ACHN (cell line): ENCODE measurements at places on chromosomes 7 and 10.
A peak's percentile ranks its signal among the peaks of the same experiment; 100 is the strongest.

GRCh38 chr10:51770709-51771108, 71.3 kb upstream of the CSTF2T start:
- no peak for DNase-seq

DNA sequence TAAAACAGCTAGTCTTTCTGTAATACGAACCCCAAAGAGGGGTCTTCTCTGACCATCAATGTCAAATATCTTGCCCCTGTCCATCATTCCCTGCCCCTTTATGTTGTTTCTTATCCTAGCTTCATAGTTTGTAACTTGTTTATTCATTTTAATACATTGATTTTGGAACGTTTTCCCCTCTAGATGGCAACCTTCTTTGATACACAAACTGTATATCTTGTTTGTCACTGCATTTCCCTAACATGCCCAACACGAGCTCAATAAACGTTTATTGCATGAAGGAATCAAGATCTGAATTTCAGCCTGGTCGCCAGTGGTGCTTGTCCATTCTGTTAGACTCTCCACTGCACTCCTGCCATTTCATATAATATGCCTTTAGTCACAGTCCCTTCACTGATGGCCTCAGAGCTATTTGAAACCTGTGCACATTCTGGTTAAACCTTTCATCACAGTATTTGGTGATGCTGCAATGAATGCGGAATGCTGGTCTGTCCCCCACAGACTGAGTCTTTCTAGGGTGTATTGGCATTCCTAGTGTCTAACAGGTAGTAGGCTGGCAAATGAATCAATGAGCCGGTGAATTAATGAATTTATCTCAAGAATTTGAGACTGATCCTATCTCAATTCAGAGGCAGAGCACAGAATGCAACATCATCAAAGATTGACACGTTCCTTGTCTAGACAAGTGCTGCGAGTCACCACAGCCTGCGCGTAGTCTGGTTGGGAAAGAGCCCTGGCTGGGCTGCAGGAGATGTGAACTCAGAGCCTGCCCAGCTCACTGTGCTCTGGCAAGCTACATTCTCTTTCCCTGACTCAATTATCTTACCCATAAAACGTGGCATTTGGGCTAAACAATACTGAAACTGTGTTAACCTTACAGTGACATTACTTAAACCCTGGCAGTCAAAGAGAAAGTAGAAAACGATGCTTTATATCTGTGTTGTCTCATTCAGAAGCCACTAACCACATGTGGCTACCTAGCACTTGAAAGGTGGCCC, 55.2 kb upstream of the FRMD4A start:
- peak; percentile 21 for DNase-seq

DNA sequence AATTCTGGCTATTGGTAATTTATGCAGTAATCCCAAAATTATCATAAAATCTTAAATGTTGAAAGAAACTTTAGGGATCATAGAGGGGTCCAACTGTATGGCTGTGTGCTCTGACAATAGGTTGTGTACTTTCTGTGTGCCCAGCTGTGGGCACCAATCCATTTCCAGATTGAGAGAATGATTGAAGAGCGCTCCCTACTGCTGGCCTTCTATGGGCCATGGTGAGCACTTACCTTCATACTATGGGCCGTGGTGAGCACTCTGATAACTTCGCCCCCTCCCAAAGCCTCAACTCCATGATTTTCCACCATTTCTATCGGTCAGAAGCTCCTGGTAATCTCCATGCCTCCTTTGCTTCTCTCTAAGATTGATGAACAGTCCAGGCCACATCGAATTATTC, 118.6 kb downstream of the STRA8 start:
- no peak for DNase-seq

DNA sequence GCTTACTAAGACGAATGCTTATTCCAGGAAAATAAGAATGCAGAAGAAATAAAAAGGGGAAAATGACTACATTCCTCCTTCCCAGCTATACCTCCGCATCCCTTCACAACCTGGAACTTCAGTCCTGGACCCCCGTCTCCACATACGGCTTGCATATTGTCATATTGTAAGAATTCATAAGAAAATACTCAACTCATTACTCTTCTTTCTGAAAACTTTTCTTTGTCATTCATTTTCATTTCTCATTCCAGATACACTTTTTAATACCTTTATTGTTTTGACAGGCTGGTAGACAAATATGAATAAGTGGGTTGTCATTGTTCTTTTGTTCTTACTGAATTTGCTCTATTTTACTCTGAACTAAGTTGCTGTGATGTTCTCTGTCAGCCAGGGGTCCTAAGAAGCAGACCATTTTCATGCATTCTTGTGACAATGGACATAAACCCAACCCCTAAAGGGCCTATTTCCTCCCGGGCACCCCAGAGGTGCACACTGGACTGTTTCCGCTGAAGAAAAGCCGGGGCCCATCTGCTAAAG, 23.3 kb upstream of the SFTPA2 start:
- no peak for DNase-seq

GRCh38 chr10:132076578-132077081, 10.9 kb downstream of the JAKMIP3 start:
- DNase-seq: no peak

DNA sequence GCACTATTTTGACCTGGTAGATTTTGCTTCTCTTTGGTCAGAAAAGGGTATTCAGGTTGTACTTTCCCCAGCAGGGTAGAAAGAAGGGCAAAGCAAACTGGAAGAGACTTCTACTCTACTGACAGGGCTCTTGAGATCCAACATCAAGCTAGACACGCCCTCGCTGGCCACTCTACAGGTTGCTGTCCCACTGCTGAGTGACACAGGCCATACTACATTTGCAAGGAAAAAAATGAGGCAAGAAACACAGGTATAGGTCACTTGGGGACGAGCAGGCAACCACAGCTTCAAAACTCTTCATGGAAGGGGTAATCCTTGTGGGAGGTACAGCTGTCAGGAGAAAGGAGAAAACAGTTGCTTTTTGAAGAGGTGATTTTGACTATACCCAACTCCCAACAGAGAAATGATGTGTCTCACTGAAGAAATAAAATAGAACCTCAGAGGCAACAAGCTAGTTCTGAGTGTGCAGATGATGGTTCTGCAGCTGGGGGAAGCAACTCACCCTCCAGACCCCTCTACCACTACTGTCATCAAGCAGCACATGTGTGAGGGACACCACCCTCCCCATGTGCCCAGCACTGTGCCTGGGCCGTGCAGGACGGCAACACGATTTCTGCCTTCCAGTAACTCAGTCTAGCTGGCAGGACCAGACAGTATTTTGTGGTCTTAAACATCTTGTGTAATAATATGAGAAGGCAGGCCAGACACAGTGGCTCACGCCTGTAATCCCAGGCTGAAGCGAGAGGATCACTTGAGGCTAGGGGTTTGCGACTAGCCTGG, 16.3 kb downstream of the AKR1B1 start:
- DNase-seq: no peak

DNA sequence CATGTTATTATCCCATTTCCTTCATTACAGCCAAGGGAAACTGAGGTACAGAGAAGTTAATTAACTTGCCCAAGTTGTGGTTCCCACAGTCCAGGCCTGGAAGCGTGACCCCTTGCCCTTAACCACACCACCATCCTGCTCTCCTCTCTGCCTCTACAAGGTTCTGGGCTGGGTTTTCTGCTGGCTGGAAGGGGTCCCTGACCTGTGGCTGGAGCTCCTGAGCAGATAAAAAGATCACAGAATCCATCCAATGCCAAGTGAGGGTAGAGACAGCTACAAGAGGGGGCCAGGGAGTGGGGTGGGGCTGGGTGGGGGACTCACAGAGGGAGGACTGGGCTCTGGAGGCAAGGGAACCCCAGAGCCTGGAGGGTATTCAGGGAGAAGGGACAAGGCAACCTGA, 9.7 kb downstream of the ASB10 start:
- no peak for DNase-seq

GRCh38 chr7:2921653-2922347, 77.7 kb upstream of the GNA12 start:
- peak; percentile 18 for DNase-seq

DNA sequence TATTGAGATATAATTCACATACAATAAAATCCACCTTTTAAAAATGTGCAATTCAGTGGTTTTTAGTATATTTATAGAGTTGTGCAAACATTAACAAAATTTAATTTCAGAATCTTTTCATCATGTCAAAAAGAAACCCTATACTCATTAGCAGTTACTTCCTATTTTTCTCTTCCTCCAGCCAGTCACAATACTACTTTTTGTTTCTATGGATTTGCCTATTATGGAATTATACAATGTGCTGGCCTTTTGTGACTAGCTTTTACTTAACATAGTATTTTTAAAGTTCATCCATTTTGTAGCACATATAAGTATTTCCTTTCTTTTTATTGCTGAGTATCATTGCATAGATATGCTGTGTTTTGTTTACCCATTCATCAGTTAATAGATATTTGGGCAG, 199.9 kb upstream of the IMMP2L start:
- no peak for DNase-seq

DNA sequence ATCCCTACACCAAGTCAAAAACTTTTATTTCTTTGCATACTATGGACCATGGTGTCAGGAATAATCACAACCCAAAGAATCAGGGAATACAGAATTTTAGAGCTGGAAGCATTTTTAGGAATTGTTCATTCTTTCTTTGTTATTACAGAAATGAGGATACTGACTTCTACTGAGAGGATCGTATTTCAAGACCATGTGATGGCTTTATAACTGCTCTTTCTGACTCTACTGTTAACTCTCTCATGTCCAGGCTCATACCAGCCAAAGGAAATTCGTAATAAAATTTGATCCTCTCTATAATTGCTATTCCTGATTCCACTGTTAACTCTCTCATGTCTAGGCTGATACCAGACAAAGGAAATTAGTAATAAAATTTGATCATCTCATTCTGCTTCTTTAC, 1050.9 kb upstream of the C7orf33 start:
- DNase-seq: no peak

DNA sequence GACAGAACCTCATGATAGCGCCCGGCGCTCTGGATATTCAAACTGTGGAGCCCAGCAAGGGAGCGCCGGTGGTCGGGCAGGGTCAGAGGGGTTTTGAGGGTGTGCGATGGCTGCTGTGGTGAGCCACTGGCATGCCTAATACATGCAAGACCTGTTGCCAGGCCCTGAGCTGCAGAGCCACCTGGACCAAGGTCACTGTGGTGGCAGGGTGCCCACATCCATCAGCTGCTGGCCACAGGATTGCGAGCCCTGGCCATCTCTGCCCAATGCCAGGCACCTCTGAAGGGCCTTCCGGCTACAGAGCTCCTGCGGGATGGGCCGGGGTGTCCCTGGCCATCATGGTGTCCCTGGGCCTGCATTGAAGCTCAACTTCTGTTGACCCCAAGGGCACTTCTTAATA, 123.0 kb upstream of the TNRC18 start:
- no peak for DNase-seq
